ENCODE measurements at places on chromosomes 16 and 17. TPM values are rescaled to one million over a fixed set of nuclear protein-coding genes. Genes with fewer than 3 reads are reported as not detected.
A peak's percentile ranks its signal among the peaks of the same experiment; 100 is the strongest.

DNA sequence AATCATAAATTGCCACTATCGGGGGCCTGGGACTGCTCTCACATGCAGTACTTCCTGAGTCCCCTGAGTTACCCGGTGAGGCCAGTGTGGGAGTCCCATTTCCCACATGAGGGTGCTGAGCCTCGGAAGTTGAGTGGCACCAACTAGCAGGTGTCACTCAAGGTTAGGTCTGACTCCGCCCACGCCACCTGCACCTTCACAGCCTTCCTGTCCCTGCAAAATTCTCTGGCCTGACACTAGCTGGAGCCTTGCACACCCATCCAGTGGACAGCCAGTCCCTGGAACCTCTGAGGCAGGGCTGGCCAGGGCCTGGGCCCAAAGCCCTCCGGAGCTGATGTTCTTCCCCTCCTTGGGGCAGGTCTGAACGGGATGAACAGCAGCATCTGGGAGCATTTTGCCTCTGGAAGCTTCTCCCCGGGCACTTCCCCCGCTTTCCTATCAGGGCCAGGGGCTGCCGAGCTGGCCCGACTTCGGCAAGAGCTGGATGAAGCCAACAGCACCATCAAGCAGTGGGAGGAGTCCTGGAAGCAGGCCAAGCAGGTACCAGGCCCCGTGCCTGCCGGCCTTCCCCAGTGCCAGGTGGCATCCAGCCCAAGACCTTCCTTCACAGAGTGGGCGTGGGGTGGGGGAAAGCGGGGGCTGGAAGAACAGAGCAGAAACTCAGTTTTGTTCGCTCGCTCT, 21.9 kb downstream of the UNC13D start:
- DNase-seq = no peak

DNA sequence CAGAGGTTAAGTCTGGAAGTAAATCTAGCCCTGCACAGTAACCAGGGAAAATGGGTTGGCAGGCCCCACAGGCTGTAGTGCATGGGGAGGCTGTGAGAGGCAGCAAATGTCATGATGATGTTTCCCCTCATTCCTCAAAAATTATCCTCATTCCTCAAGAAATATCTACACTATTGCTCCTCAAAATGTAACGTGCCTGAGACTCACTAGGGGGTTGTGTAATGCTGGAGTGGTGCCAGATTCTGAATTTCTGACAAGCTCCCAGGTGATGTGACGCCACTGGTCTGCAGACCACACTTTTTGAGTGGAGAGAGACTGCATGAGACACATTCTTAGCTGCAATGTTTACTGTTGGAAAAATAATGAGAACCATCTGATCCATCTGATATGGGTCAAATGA, 1.2 kb upstream of the MPP3 start:
- no peak for DNase-seq

DNA sequence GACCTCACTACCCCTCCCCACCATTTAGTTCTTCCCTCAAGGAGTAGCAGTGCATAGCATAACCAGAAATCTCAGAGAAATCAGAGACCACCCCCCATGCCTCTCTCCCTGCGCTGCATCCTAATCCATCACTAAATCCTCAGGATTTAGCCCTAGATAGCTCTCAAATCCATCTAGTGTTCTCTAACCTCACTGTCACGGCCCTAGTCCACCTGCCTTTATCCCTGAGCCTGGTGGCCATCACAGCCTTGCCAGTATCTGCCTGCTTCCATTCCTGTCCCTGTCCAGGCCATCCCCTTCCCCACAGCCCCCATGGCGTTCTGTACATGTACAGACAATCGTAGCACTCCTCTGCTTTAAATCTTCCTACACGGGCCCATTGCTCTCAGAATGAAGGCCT, 19.1 kb downstream of the CBLN1 start:
- no peak for DNase-seq

Gene ABCC12
- not detected for total RNA-seq

Gene TMEM92
- total RNA-seq = 0.51 TPM

DNA sequence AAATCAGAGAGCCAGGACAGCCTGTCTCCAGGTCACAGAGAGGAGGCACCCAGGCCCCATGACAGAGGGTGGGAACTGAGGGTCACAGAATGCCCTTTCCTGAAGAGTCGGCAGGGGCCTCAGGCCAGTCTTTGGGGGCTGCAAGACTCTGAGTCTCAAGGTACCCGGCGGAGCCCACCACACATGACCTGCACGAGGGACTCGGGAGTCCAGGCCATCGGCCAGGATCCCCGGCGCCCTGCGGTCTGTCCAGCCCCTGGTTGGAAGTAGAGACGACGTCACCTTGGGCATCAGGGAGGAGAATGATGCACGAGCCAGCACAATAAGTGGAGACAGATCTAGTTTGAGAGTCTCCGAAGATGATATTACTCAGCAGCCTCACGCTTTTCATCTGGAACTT, 234.7 kb upstream of the SDK2 start:
- no peak for DNase-seq

Gene TEKT1
- not detected for total RNA-seq

- no peak for DNase-seq
Observed at GRCh38 chr17:42179911-42180410, 981 bp downstream of the KCNH4 start.

DNA sequence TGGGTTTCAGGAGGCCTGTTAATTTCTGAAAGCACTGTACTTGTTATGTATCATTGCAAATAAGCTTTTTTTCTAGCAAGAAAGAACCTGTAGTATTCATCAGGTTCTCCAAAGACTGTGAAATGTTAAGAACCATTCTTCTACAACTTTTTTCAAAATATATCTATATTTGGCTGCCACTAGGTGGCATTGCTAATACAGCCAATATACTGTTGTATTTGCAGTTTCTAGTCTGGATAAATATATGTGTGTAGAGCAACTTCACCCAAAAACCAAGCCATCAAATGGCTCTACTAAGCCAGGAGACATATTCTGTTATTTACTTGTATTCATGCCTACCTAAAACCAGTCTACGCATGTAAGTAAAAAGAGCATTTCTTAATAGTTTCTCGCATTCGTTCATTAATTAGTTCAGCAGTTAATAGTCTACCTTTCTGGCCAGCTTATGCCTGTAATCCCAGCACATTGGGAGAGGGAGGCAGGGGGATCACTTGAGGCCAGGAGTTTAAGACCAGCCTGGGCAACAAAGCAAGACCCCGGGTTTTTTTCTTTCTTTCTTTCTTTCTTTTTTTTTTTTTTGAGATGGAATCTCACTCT, 39.5 kb downstream of the VMP1 start:
- DNase-seq = no peak

- DNase-seq = peak; percentile 27
Observed at GRCh38 chr16:188674-189073, 8.4 kb downstream of the HBQ1 start.

Gene RUNDC3A
- total RNA-seq = 0.35 TPM

GRCh38 chr16:965487-965886, 5.3 kb downstream of the LMF1 start:
- no peak for DNase-seq

DNA sequence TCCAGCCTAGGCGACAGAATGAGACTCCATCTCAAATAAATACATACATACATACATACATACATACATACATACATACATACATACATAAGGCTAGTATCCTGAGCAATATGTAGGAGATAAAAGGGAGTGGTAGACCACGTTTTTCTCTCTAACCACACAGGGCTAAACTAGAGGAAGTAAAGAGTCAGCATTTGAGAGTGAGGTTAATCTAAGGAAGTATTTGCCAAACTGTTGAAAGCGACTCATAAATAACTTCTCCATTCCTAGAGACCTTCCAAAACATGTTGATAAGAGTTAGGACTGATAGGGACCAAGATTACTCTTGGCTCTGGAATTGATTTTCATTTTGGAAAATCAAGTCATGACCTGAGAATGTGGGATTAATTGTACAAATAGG, 68.9 kb downstream of the NEUROD2 start:
- no peak for DNase-seq

Gene TNP2
- total RNA-seq = not detected

GRCh38 chr17:17119533-17119932, 77.3 kb downstream of the MPRIP start:
- peak; percentile 41 for DNase-seq

Gene USP43
- total RNA-seq = 1.6 TPM

- no peak for DNase-seq
Observed at GRCh38 chr17:7423679-7424078, 1.7 kb upstream of the SPEM2 start.

- DNase-seq = no peak
Observed at GRCh38 chr16:21990381-21990944, 10.5 kb downstream of the PDZD9 start.

GRCh38 chr16:12305847-12306801, 329.6 kb downstream of the SNX29 start:
- no peak for DNase-seq

DNA sequence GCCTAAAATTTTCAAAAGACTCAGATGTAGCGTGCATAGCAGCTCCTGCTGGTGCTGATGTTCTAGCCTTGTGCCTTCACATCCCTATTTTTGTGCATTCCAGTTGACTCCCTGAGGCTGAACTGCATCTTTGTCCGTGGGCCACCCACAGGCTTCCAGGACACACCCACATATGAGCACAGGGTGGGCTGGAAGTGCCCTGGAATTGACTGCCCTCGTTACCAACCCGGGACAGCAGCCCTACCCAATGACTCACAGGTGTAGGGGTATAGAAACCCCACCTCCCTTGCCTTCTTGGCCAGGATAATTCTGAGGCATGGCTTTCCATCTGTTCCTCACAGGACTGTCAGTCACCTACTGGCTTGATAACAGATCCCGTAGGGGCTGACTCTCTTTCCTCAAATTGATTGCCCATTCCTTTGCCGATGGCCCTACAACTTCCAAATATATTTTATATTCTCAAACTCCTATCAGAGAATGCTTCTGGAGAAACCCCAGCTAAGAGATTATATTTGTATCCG, 65.9 kb upstream of the CDH13 start:
- no peak for DNase-seq

Gene CD300LF
- total RNA-seq = not detected

GRCh38 chr16:86327321-86327720, 183.0 kb upstream of the FOXF1 start:
- no peak for DNase-seq

GRCh38 chr17:53472586-53472985, 350.1 kb upstream of the KIF2B start:
- no peak for DNase-seq

DNA sequence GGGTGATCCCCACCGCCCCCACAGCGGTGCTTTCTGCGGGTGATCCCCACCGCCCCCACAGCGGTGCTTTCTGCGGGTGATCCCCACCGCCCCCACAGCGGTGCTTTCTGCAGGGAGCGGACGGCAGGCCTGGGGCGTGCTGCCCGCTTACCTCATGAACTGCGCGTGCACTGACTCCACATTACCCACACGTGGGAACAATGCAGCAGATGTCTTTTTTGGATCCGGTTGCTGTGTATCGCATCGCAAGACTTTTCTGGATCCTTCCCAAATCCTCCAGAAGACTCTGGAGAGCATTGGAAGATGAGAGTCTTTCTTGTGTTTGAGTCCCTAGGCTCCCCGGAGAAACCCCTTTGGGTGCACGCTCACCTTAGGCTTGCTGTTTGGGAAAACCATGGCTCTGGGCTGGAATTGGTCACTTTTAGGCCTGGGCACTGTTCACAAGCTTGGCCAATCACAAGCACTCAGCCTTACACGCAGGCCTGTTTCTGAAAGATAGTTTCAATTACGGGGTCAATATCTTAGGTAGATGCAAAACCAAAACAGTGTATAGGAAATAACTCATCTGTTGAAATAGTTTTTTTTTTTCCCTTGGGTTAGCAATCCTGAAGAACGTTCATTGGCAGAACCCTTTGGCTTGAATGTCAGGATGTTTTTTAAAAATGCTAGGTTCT, 201.8 kb downstream of the RPTOR start:
- DNase-seq = no peak

Gene SGCA
- 1.7 TPM for total RNA-seq

GRCh38 chr16:649631-650030, 466 bp downstream of the WDR90 start:
- DNase-seq = no peak

Gene DNASE1L2
- total RNA-seq = 1.1 TPM

GRCh38 chr16:49344401-49344800, 29.2 kb upstream of the C16orf78 start:
- DNase-seq = no peak

Gene GAST
- total RNA-seq = not detected

Gene C16orf92
- total RNA-seq = not detected

Gene ITGB4
- 2.7 TPM for total RNA-seq

Gene RCVRN
- not detected for total RNA-seq

- peak; percentile 47 for DNase-seq
Observed at GRCh38 chr16:81723098-81723723, 55.9 kb upstream of the PLCG2 start.

- no peak for DNase-seq
Observed at GRCh38 chr17:4667166-4667565, 25.7 kb upstream of the ALOX15 start.

Gene ZNF646
- 23.0 TPM for total RNA-seq

GRCh38 chr16:30535777-30536190, 1.1 kb upstream of the ZNF747 start:
- DNase-seq = peak; percentile 75

DNA sequence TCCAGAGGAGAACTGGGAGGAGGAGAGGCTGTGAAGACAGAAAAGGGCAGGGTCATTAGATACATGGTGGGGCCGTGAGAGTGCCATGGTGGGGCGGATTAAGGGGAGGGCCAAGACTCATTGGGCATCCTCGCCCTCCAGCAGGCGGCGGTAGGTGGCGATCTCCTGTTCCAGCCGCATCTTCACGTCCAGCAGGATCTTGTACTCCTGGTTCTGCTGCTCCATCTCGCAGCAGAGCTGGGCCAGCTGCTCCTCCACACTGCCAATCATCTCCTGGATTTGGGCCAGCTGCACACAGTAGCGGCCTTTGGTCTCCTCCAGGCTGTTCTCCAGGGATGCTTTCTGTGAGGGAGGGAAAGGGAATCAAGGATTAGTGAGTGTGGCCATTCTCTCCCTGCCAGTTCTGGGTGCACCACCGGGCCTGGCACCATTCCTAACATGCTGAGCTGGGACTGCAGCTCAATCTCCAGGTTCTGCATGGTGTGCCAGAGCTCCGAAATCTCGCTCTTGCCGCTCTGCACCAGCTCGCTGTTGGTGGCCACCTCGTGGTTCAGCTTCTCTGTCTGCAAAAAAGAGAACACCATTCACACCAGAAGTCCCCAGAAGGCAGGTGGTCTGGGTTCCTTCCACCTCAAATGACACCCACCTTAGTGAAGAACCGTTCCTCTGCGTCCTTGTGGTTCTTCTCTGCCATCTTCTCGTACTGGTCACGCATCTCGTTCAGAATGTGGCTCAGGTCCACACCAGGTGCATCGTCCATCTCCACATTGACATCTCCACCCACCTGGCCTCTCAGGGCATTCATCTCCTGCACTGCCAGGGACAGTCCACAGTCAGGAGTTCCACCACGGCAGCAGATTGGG, 129.0 kb downstream of the CCDC144A start:
- DNase-seq = no peak

Gene SPN
- 84.4 TPM for total RNA-seq

GRCh38 chr17:63196772-63197335, 230.8 kb downstream of the TANC2 start:
- DNase-seq = no peak
